ENCODE measurements at places on chromosomes 7 and 10.

- no peak for DNase-seq
Measured at GRCh38 chr10:123038782-123039631, 30.2 kb downstream of the ACADSB start.

DNA sequence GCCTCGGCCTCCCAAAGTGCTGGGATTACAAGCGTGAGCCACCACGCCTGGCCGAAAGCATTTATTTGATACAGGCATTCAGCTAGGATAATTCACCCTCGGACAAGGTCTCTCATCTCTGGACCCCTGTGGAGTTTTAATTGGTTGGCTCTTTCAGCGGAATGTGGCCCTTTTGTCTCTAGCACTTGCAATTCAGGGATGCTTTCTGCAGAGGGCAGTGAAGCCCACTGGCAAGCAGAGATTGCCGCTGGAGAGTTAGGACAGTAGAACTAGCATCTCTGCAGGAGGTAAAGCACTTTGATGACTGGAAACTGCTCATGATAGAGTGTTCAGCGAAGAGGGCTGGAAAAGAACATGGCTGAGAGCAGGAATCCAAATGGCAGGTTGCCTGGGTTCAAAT lies 62.0 kb downstream of the SUFU start:
- no peak for DNase-seq

- no peak for DNase-seq
Measured at GRCh38 chr7:18799899-18800298, 304.4 kb downstream of the HDAC9 start.

GRCh38 chr10:16195178-16195769 lies 241.5 kb upstream of the PTER start:
- no peak for DNase-seq

DNA sequence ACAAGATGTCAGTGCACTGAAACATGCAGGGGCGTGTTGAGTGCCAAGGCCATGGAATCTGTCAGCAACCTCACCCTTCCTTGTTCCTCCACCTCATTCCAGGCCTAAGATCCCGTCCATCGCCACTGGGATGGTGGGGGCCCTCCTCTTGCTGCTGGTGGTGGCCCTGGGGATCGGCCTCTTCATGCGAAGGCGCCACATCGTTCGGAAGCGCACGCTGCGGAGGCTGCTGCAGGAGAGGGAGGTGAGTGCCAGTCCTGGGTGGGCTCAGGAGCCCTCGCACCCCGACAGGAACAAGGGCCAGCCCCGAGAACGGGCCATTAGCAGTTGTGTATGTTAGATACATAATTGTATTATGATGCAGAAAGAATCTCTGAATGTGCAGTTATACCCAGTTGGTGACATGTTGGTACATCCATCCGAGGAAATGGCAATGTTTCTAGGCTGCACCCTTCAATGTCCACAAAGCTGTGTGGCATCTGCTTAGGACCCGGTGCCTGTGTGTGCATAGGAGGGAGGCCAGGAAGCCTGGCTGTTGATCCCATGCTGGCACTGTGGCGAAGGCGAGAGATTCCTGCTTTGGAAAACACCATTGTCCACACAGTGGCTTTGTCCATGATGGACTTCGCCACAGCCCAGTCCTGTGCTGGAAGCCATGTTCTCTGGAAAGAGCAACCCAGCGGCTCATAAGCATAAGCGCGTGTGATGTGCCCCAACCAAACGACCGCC lies 154.2 kb downstream of the EGFR start:
- DNase-seq, result no peak

DNA sequence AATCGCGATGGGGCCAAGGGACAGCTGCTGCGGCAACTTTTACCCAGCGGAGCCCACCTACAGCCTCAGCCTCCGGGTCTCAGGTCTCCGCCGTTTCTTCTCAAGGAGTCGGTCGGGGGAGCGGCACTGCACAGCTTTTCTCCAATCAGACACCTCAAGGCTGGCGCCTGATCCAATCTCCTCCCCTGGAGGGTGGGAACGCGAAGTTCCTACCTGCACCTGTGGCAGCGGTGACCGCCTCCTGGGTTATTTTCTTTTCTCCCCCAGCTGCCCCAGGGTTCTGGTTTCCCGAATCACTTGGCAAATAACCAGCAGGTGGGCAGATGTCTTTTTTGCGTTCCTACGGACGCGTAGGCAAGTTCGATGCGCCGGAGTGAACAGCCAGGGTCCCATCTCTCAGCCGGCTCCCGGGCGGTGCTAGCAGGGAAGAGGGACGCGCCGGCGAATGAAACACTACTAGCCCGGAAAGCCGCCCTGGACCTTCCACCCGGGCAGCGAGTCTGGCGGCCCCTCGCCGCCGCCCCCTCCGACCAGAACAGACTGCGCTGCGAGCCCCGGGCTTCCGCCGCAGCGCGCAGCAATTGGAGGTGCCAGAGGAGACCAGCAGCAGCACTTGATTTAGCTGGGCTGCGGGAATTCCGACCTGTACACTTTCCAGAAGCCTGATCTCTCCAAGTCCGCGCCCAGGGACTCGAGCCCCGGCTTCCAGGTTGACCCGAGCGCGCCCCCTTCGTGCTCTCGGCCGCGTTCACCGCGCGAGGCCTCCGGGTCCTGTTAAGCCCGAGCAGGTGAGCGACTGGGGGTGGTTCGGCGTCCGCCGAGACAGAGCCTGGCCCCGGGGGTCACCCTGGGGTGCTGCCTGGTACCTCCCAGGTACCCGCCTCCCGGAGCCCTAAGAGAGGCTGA lies at the start of gene PRR15:
Gene PRR15, plus strand, starts transcription at position 246 of the 906 bp plus-strand sequence. CDS start 2,495 bp downstream, outside the sequence.
- peak; percentile 79 for DNase-seq

Data from kidney (tissue), 22 donors.